ENCODE measurements at places on chromosomes 4 and X.

GRCh38 chr4:82354788-82355187 is 19.0 kb downstream of the HNRNPD start:
- DNase-seq = no peak

DNA sequence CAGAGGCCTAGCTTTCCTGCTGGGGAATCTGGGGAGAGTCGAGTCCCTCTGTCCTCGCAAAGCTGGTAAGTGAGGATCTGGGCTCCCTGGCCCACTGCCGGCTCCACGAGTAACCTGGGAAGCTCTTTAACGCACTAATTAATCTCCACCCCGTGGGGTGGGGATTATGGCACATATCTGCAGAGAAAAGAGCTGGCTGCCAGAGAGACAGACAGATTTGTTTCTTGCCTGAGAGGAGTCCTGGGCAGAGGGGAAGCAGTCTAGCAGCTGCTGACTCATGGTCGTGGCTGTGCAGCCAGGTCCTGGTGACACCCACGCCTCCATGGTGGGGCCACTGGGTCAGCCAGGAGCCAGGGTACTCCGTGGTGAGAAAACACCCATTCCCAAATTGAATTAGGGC is 14.0 kb downstream of the SORCS2 start:
- no peak for DNase-seq

GRCh38 chr4:6584865-6585264 is 9.9 kb downstream of the MAN2B2 start:
- DNase-seq = no peak

DNA sequence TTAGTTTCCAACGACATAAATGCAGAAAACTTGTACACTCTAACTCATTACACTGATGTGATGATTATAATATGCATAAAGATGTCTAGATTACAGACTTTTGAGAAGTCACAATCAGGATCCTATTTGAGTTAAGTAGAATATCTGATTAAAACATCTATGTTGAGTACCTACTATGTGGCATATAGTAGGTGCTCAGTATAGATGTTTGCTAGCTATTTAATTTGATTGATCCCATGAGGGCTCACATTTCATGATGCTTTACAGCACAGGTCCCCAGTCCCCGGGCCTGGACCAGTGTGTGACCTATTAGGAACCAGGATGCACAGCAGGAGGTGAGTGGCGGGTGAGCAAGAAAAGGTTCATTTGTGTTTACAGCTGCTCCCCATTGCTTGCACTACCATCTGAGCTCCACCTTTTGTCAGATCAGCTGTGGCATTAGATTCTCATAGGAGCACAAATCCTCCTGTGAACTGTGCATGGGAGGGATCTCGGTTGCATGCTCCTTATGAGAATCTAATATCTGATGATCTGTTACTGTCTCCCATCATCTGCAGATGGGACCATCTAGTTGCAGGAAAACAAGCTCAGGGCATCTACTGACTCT is 33.0 kb upstream of the CXCL8 start:
- DNase-seq = no peak

GRCh38 chr4:81883530-81884450 is 412.1 kb upstream of the RASGEF1B start:
- DNase-seq = no peak

DNA sequence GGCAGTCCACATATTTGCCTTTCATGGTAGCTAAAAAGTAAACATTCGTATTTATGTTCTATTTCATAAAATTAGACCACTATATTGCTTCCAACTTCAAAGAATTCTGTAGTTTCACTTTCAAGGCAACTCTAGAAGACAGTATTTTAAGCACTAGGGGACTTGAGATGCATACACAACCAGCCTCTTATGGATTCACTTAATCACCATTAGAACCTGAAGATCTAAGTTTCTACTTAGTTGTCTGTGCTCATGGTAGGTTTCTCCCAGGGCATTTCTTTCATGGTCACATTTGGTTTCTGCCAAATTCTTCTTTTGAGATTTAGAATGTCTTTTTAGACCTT is 209.9 kb upstream of the HCCS start:
- no peak for DNase-seq

- DNase-seq = no peak
Measured at GRCh38 chr4:184102927-184103326, 114.7 kb downstream of the ENPP6 start.

DNA sequence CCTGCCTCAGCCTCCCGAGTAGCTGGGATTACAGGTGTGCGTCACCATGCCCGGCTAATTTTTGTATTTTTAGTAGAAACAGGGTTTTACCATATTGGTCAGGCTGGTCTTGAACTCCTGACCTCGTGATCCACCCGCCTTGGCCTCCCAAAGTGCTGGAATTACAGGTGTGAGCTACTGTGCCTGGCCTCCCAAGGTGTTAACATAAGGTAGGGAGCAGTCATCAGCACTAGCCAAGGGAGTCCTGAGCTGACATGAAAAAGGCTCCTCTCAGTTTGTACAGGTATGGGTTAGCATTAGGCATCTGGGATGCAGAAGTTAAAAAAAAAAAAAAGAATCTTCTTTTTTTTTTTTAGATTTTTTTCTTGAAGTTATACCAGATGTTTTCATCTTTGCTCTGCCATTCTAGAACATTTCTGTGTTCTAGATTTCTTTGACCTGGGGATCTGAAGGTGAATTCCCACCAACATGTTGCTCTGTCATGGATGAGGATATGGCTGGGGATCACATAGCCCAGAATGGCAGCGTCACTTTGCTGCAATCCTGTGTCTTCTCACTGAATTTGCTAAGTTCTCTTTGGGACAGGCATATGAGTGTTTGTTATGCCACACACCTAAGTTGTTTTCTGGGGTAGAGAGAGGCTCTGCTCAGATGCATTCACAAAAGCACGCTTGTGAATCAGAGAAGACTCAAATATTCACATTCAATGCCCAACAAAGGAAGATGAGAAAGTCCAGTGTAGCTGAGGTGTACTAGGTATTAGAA is 24.4 kb upstream of the PLA2G12A start:
- DNase-seq = no peak

DNA sequence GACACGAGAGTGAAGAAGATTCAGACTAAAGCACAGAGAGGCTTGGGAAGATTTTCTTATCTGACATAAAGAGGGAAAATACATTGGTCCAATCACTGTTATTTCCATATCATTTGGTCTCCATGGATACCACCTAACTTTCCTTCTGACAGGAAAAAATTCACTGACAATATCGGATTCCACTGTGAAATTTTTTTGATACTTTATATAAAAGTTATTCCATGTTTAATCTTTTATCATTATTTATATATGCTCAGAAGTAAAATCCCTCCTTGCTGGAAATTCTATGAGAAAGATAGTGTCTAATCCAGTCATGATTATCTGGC is 3.6 kb downstream of the IRF2 start:
- no peak for DNase-seq

DNA sequence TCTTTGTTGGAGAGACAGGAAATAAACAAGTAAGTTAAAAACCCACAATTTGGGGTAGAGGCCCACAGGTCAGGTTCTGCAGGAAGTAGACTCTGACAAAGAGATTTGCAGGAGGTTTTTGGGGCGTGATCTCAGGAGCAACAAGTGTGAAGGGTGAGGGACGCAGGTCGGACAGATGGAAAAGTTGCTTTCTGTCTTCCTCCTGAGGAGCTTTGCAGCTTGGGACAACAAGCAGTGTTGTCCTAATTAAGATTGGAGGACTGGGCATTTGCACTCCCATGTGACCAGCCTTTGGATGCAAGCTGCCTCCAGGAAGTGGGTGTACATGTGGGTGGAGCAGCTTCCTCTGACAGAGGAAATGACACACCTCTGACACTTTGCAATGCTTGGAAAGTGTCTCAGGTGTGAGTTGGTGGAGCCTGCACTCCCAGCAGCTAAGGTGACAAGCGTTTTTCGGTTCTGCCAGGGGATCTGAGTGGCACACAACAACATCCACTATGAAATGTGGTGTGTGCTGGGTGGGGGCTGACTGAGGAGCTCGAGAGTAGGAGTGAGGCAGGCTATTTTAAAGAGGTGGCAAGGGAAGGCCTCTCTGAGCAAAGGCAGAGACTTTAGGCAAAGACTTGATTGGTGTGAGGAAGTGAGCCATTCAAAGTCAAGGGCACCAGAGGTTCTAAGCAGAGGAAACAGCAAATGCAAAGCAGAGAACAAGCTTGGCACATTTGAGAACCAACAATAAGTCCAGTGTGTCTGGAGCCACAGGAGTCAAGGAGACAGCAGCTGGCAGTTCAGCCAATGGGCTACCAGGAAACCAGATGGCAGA is 339.8 kb upstream of the GATB start:
- peak; percentile 63 for DNase-seq

GRCh38 chr4:53620956-53621355 is 29.7 kb upstream of the LNX1 start:
- DNase-seq = no peak

- no peak for DNase-seq
Measured at GRCh38 chr4:88907478-88907877, 149.5 kb downstream of the FAM13A start.

DNA sequence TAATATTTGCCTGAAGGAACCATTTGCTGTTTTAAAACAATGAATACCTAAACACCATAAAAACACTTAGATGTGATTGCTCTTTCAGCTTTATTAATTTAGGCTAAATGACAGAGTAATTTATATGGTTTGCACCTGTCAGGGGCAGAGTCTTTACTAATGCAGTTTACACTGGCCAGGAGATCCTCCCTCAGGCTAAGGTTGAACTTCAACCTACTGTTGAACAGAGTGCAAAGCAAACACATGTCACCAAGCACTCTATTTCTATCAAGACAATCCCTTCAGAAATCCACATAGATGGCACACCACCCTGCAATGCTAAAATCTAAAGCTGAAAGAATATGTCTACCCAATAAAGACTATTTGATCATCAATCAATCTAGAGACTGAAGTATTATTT is 147.3 kb downstream of the KLHL13 start:
- DNase-seq = no peak

- DNase-seq = peak; percentile 3
Measured at GRCh38 chrX:110317061-110317819, 645 bp downstream of the AMMECR1 start.

GRCh38 chrX:110657073-110657472 is 138.5 kb downstream of the CHRDL1 start:
- no peak for DNase-seq

DNA sequence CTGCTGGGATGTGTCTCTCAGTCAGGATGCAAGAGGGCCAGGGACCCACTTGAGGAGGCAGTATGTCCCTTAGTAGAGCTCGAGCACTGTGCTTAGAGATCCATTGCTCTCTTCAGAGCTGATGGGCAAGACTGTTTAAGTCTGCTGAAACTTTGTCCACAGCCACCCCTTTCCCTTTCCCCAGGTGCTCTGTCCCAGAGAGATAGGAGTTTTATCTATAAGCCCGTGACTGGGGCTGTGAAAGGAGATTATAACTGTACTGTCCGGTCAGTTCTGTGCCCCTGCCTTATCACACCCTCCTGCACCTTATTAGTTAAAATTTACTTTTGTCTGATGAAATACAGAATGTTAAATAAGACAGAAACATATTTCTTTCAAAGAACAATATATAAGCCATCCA is 378.4 kb downstream of the PABPC4L start:
- DNase-seq = no peak

GRCh38 chr4:110107866-110108265 is 90.5 kb downstream of the ELOVL6 start:
- DNase-seq = no peak

DNA sequence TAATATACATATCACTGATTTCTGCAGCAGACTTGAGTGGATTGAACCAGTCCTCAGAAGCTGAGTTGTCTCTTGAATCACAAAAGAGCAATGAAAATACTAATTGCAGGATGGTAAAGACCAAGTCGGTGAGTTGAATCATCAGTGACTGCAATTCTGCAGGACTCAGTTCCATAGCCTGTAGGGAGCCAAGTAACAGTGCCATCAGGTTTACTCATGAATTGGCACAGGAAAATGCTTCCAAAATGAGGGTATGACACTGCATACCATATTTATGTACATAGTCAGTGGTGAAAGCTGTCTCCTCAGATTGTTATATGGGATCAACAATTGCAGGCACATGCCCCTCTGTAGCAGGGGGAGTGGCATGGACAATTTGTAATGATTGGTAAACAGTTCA is 192.8 kb downstream of the CCNG2 start:
- DNase-seq = no peak

DNA sequence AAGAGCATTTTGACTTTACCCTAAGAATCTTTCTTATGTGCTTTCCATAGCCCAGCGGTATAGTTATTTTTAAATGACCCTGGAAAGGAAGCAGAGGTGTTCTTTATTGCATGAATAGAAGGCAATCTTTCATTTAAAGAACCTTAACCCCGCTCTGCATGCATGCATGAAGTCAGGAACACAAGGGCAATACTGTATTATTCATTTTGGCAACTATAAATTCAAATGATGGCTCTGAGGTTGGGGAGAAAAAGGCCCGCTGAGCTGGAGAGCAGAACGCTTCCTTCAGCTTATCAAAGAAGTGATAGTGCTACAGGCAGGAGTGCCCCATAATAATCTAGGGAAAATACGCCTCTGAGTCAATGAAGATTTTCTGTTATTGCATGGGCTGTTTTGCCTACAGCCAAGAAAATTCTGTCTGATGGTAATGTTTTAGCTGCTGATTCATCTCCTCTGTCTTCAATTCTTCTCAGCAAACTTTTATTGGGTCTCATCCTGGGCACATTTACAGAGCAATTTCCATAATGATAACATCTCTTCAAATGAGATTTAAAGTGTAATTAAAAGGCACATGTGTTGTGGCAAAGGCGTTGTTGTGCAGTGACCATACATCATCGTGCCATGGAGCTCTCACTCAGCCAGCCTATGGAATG is 452.2 kb upstream of the FTHL17 start:
- no peak for DNase-seq

Measured in activated gamma-delta T cell treated with anti-CD3 and anti-CD28 coated beads, Interleukin-2, amount 50 U/mL, for 16 hours (primary cell).